ENCODE measurements at places on chromosomes 4 and X.

- peak; percentile 2 for DNase-seq
Observed at GRCh38 chr4:44738615-44739014, 12.3 kb upstream of the GNPDA2 start.

DNA sequence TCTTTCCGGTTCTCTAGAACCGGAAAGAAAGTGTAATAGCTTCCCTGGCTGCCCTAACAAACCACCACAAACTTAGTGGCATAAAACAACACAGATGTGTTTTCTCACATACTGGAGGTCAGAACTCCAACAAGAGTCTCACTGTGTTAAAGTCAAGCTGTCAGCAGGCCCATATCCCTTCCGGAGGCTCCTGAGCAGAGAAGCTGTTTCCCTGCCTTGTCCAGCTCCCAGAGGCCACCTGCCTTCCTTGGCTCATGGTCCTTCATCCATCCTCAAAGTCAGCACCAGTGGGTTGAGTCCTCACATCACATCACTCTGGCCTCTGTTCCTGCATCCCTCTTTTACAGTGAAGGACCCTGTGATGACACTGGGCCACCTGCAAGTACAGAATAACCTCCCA is 49.8 kb upstream of the HMX1 start:
- DNase-seq, result no peak

DNA sequence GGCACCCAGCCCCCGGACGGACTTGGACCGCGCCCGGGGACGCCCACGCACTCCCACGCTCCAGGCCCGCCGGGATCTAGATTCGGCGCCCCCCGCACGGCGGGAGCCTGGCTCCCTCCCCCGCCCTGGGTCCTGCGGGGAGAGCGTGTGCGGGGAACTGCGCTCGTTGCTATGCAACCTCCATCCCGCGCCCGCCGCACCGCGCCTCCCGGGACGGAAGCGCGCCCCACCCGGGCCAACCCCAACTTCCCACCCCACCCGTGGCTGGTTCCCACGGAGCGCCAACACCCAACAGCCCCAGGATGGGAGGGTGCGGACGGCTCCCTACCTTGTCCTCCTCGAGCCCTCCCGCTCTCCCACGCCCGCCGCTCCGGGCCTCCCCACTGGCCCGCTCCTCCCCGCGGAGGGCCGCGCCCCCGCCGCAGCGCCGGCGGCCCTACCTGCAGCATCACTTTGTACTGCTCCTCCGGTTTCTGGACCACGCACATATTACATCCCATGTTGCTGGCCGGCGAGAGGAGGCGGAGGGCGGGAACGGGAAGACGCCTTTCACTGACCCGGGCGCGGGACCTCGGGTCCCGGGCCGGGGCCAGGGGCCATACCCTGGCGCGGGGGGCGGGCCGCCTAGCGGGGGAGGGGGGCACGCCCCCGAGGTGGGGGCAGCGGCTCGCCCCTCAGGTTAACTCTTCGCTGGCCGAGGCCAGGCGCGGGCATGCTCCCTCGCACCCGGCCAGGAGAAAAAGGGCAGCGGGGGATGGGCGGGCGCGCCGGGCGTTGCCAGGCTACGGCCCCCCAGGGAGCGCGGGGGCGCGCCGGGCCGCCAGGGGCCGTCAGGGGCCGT is at the start of gene PDZD4:
Gene PDZD4 (minus strand): TSS at position 746 of the 841 bp plus-strand sequence. CDS start 246 bp downstream, at position 500.
- no peak for DNase-seq

GRCh38 chr4:183855323-183856190 is 49.5 kb upstream of the STOX2 start:
- no peak for DNase-seq

DNA sequence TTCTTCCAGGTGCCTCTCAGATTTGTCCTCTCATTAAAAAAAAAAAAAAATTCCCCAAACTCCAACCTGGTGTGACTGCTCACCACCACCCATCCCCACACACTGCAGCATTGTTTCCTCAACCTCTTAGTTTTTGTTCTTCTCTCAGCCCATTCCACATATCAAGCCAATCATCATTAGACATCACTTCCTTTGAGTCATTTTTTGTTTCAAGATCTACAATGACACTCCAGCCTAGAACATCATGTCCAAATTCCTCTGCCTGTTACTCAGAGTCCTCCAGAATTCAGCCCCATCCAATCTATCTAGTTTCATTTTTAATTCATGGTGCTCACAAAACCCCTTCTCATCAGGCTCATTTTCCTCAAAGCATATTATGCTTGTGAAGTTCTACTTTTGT is 262.5 kb upstream of the TEX13A start:
- DNase-seq, result no peak

DNA sequence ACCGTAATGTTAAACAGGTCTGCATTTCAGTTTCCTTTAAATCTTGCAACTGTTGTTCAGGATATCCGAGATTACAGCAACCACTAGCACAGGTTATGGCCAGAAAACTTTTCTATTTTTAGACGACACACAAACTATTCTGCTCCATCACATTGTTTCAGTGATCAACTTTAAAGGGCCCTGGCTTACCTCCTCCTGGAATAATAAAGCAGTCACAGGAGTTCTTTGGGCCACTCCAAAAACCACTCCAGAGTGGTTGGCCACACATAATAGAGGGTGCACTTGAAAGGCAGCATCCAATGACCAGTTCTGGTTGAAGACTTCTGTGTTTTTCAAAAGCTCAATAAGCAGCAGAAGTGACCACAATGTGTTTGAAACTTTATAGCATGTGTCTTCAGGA is 118.9 kb downstream of the RAB28 start:
- DNase-seq, result no peak

DNA sequence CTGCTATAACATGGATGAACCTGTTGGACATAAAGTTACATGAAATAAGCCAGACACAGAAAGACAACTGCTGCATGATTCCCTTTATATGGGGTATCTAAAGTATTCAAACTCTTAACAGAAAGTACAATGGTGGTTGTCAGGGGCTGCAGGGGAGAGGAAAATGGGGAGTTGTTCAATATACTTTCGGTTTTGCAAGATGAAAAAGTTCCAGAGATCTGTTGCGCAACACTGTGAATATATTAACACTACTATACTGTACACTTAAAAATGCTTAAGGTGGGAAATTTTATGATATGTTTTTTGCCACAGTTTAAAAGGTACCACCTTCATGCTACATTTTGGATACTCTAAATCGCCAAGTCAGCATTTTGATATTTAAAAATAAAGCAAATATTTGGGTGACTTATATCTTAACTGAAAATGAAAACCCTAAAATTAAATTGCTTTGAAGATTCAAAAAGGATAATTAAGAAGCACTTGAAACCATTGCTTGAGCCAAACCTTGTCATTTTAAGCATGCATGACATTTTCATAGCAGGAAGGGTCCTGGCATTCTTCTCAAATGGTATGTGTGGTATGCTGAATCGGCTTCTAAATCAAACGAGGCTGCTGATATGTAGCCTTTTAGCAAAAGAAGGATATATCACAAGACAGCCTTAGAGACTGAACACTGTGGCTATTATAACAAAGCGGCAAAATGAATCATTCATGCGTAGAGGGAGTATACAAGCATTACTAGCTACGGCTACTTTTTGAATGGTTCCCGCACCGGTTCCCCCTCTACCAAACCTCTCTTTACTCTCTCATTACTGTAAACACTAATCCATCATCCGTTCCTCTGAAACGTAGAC is 607.1 kb upstream of the DIPK2B start:
- DNase-seq, result no peak

GRCh38 chr4:161680146-161680545 is 483.7 kb downstream of the FSTL5 start:
- no peak for DNase-seq

DNA sequence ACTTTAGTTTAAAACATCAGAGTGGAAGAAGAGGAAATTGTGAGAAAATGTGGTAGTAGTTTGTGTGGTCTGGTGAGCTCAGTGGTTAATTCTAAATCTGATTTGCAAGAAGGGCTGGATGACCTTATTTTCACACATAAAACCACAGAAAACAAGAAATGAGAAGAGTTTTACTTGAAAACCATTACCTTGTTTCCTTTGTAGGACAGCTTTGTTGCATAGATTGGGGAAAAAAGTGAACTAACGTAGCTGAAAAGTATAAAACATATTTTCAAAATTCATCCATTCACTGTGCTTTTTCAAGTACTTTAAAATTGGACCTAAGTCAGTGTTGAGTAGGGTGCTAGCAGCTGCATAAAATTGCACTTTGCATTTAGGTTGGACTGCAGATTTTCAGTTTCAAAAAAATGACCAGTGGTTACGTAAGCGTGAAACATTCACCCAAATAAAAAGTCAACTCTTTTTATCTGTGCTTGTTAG is 211.3 kb downstream of the ARHGAP10 start:
- no peak for DNase-seq

DNA sequence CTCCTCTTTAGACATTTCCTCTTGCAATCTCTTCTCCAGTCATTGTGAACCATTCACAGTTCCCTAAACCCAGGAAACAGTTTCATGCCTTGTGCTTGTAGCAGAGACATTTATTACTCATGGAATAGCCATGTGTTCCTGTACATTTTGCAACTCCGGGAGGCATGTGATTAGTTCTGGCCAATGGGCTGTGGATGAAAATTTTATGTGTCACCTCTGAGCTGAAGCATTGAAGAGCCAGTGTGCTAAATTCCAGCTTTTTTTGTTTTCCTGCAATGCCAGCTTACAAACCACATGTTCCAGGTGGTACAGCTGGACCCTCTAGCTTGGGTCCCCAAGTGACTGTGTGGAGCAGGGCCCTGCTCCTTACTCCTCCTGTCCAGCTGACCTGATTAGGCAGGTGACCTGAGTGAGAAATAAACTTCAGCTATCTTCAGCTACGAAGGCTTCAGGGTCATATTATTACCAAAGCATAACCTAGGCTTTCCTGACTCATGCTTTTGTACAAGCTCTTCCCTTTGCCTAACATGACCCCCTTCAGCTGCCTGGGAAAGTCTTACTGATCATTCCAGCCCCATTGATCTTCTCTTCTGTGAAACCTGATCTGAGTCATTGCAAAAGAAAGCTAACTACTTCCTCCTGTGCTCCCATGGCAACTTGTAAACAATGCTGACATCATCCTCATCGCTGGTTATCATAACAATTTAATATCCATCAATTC is 200.4 kb downstream of the PTTG2 start:
- DNase-seq, result no peak

GRCh38 chrX:24668111-24668510 is 21.0 kb upstream of the PCYT1B start:
- DNase-seq, result no peak

GRCh38 chr4:37719021-37719420 is 32.8 kb upstream of the RELL1 start:
- DNase-seq, result no peak

DNA sequence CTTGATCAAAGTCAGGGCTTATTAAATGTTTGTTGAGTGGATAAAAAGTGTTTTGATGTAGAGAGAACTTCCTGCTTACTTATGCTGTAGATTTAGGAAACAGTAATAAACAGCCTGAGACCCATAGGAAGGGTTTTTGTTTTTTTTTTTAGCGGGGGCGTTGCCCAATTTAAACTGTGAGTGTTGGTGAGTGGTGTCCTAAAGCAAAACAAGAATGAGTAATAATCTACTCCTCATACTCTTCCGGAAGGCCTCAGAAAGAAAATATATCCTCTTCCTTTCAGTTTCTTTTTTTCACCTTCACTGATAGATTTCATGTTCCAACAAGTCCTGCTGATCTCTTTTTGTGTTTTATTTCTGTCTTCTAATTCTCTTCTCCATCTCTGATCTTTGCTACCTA is 104.4 kb upstream of the SCML1 start:
- no peak for DNase-seq

- DNase-seq, result no peak
Observed at GRCh38 chr4:169758401-169758962, 738 bp upstream of the HPF1 start.

DNA sequence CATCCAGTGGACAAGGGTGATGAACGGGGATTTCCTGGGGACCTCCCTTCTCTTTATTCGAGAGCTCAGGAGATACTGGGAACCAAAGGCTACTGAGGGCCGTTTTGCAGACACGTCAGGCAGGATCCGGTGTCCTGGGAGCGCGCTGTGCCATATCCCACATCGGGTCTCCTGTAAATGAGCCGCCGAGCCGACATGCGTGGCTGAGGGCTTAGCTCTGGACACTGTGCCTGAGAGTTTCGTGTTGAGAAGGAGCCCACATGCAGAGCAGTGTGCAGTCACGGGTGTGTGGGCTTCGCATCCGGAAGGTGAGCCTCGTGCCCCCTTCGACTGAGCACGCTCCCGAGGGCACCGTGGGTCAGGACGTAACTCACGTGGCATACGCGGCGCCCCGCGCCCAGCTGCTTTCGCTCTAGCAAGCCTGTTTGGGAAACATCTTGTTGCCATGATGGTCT is 28.5 kb upstream of the HGFAC start:
- DNase-seq, result no peak

- no peak for DNase-seq
Observed at GRCh38 chr4:84507941-84508340, 8.8 kb upstream of the NKX6-1 start.

- no peak for DNase-seq
Observed at GRCh38 chrX:153333266-153333665, 687 bp upstream of the ZNF275 start.

DNA sequence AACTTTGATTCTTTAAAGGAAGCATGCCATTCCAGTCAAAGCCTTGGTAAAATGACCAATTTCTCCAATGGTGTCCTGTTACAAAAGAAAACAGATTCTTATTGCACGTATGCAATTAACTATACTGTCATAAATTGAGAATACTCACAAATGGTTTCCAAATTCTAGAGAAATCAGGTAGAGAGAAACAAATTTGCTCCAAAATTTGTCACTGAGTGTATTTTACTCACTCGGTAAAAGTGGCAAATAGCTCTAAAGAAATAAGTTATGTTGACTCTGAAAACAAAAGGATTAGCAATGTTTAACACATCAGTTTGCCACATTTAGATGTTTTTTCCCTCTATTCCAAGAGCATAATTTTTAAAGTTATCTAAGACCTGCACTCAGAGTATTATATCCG is 133.1 kb downstream of the DMD start:
- DNase-seq, result no peak

All from NCI-H1694 treated with DMSO at 0.1 percent for 48 hours (cell line).